NCI-H526 treated with DMSO at 0.1 percent for 48 hours (cell line): ENCODE measurements at places on chromosomes 13 and 19.
A peak's percentile ranks its signal among the peaks of the same experiment; 100 is the strongest.

- DNase-seq: no peak
Observed at GRCh38 chr13:113843063-113843654, 20.7 kb downstream of the GAS6 start.

DNA sequence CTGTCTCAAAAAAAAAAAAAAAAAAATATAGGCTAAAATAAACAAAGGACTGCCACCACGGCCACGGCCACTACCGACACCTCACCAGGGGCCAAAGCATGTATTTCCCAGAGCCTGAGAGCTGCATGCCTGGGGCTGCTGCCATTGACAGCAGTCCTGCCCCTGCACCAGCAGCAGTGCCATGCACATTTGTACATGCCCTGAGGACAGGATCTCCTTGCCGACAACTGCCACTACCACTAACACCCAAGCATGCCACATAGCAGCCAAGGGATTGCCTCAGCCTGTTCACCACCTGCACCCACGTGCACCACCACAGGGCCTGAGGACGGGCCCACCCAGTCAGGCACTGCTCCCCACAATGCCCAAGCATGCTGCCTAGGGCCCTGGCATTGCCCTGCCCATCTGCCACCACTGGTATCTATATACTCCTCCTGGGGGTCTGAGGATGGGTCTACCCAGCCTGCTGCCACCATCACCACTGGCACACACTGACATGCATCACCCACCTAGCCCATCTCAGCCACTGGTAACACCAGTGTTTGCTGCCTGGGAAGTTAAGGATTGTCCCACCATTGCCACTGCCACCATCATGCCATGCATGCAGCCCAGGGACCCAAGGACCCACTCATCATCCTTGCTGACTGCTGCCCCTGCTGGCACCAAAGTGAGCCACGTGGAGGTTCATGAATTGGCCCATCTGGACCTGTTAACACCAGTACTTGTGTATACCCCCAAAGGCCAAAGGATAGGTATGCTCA is 10.6 kb upstream of the NUP62 start:
- DNase-seq: no peak

DNA sequence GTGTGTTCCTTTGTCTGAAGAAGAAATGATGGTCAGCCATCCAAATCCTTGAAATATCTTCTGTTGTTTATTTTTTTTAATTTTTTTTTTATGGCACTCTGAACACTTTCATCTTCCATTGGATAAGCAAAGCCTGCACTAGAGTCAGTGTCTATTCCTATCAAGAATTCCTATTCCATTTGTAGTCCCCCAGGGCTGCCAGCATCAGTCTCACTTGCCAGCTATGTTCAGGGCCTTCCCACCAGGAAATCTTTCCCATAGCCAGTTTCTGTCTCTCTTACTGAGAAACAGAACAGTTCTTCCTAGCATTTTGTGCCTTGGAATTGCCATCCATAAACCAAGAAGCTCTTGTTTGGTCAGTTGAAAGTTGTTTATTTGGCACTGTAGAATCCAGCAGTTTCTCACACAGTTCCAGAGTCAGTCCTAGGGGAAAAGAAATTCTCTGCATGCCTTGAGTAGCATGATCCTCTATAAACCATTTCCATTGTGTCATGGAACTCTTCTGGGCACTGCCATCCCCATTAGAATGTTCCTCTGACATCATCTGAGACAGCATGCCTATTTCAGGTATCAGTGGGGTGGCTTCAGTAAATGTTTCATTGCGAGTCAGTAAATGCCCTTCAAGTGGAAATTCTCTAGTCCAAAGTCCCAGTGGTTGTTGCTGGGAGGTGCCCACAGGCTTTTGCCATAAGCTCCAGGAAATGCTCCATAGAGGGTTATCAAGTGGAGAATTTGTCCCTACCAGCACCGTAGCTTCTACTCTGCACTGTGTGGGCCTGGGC is 18.7 kb upstream of the SPRYD7 start:
- DNase-seq: no peak

DNA sequence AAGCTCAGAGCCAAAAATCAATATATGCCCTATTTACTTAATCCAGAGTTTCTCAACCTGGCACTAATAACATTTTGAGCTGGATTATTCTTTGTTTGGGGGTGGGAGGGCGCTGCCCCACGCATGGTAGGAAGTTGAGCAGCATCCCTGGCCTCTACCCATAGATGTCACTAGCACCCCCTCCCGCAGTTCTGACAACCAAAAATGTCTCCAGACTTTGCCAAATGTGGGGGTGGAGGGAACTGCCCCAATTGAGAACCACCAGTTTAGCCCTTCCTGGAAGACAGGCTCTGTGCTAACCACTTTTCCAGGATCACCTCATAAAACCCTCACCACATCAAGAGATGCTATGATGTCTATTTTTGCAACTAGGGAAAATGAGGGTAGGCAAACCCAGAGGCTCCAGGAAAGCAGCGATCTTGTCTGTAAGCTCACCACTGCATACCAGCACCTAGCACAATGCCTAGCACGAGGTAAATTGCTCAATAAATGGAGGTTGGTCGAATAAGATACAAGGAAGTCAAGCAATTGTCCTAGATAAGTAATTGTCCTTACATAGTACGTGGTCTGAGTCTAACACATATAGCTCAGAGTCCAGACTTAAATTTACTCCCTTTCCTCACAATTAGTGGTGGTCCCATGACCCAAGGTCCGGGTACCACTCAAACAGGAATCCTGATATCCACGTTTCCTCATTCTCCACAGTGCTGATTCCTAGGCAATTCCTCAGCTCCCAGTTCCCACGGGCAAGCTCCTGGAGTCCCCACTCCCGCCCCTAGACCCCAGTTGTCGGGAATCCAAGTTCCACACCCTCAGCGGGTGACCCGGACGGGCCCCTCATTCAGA is 892 bp downstream of the TRIR start:
- no peak for DNase-seq

DNA sequence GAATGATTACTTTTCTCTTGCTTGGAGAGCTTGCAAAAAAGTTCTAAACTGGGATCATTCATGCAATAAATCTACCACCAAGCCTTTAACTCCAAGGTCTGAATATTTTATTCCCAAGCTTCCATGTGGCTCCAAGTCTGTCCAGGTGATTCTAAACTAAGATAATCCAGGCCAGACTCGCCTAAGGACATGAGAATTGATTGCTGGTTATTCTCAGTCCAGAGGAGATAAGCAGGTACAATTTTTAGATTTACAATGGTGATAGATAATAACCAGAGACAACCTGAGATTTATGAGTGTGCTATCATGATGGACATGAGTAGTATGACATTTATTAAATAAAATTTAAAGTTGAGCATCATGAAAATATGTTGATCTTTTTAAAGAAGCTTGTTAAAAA is 156.5 kb upstream of the SPRY2 start:
- no peak for DNase-seq

- DNase-seq: no peak
Observed at GRCh38 chr19:18868380-18869022, 27.5 kb downstream of the CERS1 start.

DNA sequence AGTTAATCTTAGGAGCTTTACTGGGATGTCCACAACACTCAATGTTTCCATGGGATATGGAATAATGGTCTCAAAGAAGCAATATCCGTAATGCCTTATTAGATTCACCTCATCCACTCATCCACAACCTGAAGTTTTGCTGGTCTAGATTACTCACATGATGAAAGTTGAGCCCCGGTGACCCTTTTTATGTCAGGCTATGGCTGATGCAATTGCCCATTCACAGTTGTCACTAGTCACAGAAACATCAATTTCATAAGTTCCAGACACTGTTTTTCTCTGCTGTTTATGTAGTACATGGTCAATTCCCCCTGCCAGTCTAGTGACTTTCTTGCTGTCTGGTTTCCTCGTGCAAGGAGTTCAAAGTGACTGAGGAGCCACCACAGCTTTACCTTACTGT is 491.2 kb upstream of the ATXN8OS start:
- no peak for DNase-seq

DNA sequence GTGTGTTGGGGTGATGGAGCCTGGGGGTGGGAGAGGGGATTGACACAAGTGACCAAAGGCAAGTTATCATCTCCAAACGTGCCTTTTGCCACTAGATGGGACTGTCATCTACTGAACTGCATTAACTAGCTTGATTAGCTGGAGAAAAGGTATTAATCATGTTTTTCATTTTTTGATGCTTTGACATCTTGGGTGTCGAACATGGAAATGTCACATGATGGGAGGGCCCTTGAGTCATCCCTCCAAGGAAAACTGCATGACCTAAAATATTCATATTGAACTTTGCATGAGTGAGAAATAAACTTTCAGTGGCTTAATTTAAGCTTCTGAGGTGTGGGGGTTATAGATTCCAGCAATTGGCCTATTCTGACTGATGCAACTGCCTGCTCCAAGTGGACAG is 73.3 kb downstream of the ALOX5AP start:
- DNase-seq: no peak

DNA sequence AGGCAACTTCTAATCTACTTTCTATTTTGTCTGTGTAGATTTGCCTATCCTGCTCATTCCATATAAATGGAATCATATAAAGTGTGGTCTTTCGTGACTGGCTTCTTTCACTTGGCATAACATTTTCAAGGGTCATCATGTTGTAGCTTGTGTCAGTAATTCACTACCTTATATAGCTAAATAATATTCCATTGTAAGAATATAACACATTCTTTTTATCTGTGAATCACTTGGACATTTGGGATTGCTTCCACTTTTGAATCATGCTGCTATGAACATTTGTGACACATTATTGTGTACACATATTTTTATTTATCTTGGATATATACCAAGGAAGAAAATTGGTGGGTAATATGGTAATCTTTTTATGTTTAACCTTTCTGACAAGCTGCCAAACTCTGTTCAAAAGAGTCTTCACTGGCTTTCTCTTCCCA is 89.0 kb upstream of the CSNK1A1L start:
- no peak for DNase-seq

GRCh38 chr13:111512707-111513106 is 192.3 kb downstream of the TEX29 start:
- no peak for DNase-seq

GRCh38 chr19:46697204-46697960 is 19.5 kb downstream of the PRKD2 start:
- DNase-seq: peak; percentile 92

DNA sequence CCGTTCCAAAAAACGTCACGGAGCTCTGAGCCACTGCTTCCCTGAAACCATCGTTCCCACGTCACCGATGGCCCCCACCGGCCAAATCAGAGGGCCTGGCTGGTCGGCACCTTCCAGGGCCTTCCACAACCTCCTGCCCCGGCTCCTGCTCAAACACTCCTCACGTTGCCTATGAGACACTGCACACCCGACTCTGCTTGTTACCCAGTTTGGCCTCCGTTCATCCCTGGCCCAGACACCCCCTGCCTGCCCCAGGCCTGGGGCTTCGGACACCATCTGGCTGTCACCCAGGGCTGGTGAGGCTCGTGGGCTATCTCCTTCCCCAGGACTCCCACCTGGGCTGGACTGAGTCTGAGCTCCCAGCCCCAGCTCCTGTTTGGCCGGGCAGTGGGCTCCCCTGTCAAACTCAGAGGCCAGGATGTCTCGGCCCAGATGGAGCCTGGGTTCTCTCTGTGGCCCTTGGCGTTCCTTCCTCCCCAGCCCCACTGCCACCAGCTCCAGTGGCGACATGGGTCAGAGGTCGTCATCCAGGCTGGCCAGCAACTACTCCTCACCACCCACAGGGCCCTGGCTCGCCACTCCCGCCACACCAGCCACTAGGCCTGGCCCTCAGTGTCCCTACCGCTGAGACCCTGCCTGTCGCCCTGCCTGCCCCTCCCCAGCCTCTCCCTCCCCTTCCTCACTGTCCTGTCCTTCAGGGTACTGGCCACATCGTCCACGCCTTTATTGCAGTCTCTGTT is 17.7 kb downstream of the CERS1 start:
- no peak for DNase-seq

- DNase-seq: no peak
Observed at GRCh38 chr19:39918183-39918651, 16.2 kb downstream of the FCGBP start.

DNA sequence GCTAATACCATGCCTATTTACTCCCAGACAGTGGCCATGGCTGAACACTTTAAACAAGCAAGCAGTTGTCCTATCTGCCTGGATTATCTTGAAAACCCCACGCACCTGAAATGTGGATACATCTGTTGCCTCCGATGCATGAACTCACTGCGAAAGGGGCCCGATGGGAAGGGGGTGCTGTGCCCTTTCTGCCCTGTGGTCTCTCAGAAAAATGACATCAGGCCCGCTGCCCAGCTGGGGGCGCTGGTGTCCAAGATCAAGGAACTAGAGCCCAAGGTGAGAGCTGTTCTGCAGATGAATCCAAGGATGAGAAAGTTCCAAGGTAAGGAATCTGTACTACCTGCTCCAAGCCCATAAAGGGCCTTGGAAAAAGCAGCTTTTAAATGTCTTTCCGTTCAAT is 8.6 kb downstream of the RFPL4AL1 start:
- peak; percentile 31 for DNase-seq

DNA sequence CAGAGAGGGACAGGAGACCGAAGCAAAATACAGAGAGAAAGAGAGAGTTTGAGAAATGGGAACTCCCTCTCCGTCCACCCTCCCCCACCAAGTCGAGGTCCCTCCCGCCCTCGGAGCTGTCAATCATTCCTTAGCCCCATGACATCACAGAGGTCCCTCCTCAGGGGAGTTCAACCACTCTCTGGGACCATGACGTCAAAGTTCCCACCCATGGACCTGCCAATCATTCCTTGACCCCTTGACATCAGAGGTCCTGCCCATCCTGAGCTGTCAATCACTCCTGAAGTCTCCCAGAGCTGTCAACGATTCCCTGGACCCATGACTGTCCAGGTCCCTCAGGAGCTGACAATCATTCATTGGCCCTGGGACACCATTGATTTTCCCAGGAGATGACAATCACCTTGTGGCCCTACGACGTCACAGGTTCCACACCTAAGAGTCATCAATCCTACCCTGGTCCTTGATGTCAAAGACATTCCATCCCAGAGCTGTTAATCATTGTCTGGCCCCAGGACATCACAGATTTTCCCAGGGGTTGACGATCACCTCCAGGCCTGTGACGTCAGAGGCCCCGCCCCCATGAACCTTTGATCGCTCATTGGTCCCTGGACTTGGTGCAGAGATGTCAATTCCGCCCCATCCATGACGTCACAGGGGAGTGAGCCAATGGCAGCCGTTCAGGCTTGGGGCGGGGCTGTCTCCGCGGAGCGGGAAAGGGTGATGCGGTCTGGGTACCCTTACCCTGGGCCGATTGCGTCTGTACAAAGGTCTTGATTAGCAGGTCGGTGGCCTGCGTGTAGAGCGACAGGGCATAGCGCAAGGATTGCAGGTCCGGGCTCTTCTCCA is 61.7 kb downstream of the COLGALT1 start:
- no peak for DNase-seq

GRCh38 chr13:52599848-52600603 is 42.2 kb upstream of the HNRNPA1L2 start:
- peak; percentile 55 for DNase-seq

DNA sequence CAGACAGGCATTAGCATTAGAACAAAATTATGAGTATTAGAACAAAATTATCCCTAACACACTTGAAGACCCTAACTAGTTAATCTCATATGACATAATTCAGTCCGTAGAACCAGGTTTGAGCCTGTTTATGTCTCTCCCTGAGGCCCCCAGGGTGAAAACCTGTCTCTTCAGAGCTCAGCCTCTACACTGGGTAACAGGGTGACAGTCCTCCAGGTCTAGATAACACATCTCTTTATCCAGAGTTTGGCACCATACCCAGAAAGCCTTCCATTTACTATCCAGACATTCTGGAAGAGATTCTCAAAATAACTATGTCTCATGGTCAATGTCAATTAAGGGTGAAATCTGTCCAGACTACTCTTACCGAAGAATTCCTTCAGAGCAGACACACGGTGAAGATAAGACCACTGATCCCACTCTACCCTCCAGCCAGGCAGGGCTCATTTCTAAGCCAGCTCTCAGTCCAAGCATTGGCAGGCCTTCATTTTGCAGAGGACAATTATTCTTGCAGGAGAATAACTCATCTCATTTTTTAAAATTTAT is 1195.3 kb downstream of the EFNB2 start:
- no peak for DNase-seq

GRCh38 chr19:2462635-2463421 is 6.1 kb upstream of the LMNB2 start:
- DNase-seq: peak; percentile 23
